ENCODE measurements at places on chromosomes 12 and 14.
A peak's percentile ranks its signal among the peaks of the same experiment; 100 is the strongest.

- no peak for DNase-seq
Measured at GRCh38 chr12:31712877-31713276, 15.9 kb downstream of the AMN1 start.

DNA sequence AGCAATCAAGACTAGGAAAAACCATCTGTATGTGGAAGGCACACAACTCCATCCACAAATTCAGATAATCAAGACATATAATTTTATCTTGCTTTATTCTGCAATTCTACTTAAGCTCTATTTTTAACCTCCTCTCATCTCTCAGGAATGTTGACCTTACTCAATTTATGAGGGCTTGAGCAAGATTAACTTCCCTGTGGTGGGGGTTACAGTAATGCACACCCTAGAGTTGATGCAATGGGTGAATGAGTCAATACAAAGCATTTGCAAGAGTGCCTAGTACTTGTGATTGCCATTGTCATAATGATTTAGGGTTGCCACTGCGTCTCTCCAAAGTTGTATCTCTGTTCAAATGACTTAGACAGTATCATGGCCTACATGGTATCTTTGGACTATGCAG is 1598.4 kb upstream of the TMEM132C start:
- no peak for DNase-seq

DNA sequence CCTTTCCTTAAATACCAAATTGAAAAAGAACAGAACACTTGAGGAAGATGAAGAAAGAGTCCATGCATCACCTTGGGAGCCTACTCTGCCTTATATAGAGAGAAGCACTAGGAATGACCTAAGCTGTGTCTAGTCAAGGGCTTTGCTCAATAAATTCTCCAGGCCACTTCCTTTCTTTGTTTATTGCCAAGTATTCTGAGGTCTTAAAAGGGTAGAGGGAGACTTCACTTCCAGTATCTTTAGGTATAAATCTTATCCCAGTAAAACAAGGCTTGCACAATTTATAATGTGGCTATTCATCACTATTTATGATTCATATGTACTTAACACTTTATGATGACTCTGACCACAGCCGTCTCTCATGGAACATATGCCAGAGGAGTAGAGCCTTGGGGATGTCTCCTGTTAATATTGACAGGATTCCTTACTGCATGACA is 85.1 kb upstream of the ARHGAP5 start:
- peak; percentile 46 for DNase-seq

DNA sequence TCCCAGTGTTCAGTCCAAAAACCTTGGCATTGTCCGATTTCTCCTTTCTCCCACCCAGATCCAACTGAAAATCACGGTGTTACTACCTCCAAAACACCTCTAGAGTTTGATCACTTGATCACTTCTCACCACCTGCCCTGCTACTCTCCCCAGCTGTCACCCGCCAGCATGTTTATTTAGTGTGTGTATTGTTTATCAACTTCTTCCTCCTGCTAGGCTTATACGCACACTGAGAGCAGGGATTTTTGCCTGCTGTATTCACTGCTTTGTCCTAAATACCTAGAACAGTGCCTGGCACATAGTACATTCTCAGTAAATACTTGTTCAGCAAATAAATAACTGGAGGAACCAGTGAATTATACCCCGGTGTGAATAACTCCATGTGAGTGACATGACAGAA is 5.0 kb downstream of the BDKRB1 start:
- DNase-seq, result no peak

DNA sequence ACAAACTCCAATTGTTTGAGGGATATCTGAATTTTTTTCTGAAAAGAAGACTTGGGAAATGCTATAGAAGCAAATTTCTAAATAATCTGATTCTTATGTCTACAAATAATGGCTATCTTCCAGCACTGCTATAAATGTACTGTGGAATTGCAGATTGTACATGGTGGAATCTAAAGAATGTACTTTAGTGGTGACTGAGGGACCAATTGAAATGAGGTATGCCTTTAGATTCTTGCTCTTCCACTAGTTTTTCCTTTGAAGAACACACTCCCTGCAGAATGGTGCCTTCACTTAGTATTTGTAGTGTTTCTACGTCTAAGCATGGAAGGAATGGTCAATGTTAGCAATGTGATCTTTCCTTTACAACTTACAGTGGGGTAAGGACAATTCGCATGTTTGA is 11.7 kb upstream of the PRB4 start:
- DNase-seq, result peak; percentile 19

DNA sequence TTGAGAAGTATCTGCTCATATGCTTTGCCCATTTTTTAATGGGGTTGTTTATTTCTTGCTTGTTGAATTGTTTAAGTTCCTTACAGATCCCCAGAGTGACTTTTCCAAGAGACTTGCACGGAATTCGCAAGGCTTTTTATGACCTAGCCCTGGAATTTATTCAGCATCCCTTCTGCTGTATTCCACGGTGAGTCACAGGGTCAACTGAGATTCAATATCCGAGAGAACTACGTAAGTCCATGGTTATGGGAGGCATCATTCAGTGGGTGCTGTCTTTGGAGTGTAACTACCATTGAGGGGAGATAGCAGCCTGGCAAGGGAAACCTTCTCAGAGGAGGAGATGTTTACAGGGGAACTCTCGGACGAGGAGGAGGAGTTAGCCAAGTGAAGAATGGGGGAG is 20.9 kb upstream of the GPRC5A start:
- no peak for DNase-seq

GRCh38 chr14:92500491-92500941 is 13.1 kb upstream of the RIN3 start:
- peak; percentile 73 for DNase-seq

GRCh38 chr12:120847392-120847791 is 56.8 kb downstream of the SPPL3 start:
- DNase-seq, result no peak

- DNase-seq, result no peak
Measured at GRCh38 chr12:568486-568885, 94.8 kb downstream of the NINJ2 start.

GRCh38 chr14:63421226-63421625 is 102.5 kb upstream of the GPHB5 start:
- DNase-seq, result no peak

DNA sequence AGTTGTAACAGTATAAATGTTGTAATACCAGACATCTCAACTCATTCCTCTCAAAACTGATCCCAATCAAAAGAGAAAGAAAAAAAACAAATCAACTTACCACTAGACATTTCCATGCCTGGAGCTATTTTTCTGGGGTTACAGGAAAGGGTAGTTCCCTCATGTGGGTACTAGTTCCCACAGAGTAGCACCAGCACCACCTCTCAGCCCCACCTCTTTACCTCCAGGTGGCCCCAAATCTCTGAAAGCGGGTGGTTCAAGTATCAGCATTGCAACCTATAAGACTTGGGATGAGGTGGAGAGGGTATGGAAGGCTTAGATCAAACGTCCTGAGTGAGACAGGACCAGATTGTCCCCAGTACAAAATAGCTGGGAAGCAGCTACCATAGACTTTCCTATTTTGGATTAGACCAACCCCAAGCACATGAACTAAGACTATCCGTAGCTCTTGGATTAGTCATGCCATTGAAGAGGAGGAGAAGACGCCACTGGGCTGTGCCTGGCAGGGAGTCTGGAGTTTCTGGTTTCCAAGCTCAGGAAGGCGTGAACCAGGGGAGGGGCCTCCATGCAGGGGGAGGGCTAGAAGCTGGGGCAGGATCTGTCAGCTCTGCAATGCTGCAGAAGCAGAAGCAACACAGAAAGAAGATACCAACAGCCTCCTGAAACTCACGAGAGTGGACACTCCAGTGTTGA is at the start of gene SLC39A2:
SLC39A2 (plus strand) TSS at position 620 of the 693 bp plus-strand sequence. CDS start 154 bp downstream, outside the sequence.
- DNase-seq, result peak; percentile 46

- DNase-seq, result no peak
Measured at GRCh38 chr12:68349220-68349621, 17.1 kb upstream of the MDM1 start.

DNA sequence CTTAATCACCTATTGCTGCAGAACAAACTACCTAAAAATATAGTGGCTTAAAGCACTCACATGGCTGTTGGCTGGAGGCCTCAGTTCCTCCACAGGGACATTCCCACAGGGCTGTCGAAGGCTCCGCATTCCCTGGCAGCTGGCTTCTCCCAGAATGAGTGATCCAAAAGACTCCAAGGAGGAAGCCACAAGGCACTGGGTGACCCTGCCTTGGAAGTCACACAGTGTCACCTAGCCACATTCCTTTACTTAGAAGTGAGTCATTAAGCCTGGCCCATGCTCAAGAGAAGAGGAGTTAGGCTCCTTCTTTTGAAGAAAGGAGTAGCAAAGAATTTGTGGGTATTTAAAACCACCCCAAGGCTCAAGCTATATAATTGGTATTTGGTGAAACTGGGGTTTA is 63.9 kb upstream of the MAP1LC3B2 start:
- DNase-seq, result no peak

- DNase-seq, result no peak
Measured at GRCh38 chr12:28800129-28800528, 348.9 kb upstream of the FAR2 start.

GRCh38 chr12:14272956-14273912 is 92.2 kb upstream of the ATF7IP start:
- no peak for DNase-seq

DNA sequence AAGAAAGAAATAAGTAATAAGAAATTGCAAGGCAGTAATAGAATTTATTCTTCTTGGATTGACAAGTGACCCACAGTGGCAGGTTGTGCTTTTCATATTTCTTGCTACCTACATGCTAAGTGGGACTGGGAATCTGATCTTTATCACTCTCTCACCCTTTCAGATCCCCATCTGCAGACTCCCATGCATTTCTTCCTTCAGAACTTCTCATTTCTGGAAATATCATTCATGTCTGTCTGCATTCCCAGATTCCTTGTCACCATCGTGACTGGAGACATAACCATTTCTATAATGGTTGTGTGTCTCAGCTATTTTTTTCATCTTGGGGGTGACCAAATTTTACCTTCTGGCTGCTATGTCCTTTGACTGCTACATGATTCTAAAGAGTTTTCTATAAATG is 4.0 kb upstream of the OR6C65 start:
- no peak for DNase-seq

- DNase-seq, result no peak
Measured at GRCh38 chr12:8038659-8039114, 6.2 kb downstream of the FOXJ2 start.

- no peak for DNase-seq
Measured at GRCh38 chr12:108419949-108420348, 80.8 kb upstream of the CMKLR1 start.

Measured in foreskin melanocyte (primary cell).